ENCODE measurements at places on chromosomes 4 and X.

DNA sequence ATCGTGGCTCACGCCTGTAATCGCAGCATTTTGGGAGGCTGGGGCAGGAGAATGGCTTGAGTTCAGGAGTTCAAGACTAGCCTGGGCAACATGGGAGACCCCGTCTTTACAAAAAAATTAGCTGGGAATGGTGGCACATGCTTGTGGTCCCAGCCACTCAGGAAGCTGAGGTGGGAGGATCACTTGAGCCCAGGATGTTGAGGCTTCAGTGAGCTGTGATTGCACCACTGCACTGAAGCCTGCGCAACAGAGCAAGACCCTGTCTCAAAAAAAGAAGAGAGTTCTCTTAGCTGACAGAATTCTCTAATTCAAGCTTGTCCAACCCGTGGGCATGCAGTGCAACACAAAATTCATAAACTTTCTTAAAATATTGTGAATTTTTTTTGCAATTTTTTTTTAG, 95.6 kb upstream of the CBR4 start:
- DNase-seq: no peak

- no peak for DNase-seq
Measured at GRCh38 chr4:113285501-113285900, 236.0 kb downstream of the ANK2 start.

GRCh38 chr4:34850968-34851367, 1393.3 kb downstream of the ARAP2 start:
- no peak for DNase-seq

GRCh38 chr4:45043911-45044310, 317.6 kb upstream of the GNPDA2 start:
- no peak for DNase-seq

DNA sequence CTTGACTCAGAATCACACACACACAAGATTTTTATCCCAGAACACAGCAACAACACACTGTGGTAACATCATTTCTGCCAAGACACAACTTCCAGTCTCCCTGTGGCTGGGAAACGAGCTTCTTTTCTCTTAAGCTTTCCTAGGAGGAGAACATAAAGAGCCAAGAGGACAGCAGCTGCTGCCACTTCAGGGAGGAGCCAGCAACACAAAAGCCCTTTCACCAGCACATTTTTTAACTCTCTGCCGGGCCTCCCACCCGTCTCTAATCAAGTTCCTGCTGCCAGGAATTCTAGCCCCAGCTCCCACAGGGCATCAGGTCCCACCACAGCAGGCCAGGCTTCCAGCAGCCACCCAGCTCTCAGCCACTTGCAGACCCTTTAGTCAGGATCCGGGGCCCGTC, 22.4 kb downstream of the FAT1 start:
- peak; percentile 91 for DNase-seq

- no peak for DNase-seq
Measured at GRCh38 chr4:81465406-81466340, 6.0 kb downstream of the RASGEF1B start.

DNA sequence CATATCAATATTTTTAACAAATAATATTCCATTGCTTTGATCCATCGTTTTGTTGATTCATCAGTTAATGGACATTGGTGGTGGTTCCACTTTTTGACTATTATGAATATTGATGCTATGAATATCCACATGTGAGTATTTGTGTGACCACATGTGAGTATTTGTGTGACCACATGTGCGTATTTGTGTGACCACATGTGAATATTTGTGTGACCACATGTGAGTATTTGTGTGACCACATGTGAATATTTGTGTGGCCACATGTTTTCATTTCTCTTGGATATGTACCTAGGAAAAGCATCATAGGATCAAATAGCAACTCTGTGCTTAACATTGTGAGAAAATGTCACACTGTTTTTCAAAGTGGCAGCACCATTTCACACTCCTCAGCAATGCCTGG, 433.6 kb upstream of the FRG1 start:
- DNase-seq: no peak

DNA sequence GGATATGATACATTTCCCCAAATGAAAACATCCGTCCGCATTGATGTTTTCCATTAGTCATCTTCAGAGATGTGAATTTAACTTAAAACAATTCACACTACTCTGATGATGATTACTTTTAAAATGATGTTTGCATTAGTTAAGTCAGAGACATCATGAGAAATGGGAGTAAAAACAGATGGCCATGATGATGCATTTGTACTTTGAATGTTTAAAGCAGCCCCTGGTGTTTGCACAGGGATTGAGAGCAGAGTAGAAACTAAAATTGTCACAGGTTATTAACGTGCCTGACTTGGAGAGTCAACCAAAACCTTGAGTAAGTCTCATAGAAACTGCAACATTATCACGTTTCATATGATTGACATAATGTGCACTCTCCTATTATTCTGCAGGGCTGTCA, 117.2 kb downstream of the CFAP299 start:
- no peak for DNase-seq

- peak; percentile 50 for DNase-seq
Measured at GRCh38 chr4:9765091-9765490, 16.3 kb upstream of the DRD5 start.

DNA sequence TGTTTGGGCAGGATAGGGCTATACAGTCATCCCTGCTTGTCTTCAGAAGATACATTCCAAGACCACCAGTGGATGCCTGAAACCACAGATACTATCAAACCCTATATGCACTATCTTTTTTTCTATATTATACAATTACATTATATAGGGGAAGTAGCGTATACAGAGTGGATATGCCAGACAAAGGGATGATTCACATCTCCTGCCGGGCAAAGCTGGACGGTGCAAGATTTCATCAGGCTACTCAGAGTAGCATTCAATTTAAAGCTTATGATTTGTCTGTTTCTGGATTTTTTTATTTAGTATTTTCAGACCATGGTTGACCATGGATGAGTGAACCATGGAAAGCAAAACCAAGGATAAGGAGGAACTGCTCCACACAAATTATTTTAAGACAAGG, 7.0 kb upstream of the AMTN start:
- DNase-seq: no peak

GRCh38 chr4:74291471-74291870, 16.8 kb upstream of the EPGN start:
- DNase-seq: no peak

- DNase-seq: no peak
Measured at GRCh38 chrX:39905538-39905891, 192.2 kb downstream of the BCOR start.

DNA sequence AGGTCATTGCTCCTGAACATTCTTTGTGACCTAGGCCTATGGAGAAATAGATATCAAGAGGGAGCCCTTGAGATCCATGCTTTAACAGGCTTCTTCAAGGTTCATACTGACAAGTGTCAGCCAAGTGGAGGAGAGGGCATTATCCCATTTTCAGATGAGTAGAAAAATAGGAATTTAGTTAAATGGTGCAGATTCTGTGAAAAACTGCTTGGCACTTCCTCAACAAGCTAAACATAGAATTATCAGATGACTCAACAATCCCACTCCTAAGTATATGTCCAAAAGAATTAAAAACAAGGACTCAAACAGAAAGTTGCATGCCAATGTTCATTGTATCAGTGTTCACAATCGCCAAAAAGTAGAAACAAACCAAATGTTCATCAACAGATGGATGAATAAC, 43.8 kb upstream of the KCNIP4 start:
- DNase-seq: no peak

- no peak for DNase-seq
Measured at GRCh38 chrX:70826715-70827114, 81.8 kb downstream of the TEX11 start.

- no peak for DNase-seq
Measured at GRCh38 chr4:95869961-95870500, 30.1 kb downstream of the PDHA2 start.

DNA sequence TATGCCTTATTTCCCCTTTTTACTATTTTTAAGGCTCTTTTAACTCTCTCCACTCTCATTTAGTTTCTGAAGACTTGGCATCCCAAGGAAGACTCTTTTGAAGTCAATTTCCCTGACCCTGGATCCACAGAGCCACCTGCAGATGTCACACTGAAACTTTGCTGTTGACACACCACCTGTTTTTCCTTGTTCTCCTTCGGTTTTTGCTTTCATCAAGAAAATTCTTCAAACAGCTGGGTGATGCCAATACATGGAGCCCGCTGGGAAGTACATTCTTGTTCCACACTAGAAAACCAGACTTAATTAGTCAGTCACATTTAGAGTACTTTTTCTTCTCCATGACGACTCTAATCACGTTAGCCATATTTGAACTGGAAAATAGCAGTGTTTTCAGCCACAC, 293.9 kb downstream of the PDGFC start:
- no peak for DNase-seq

- no peak for DNase-seq
Measured at GRCh38 chr4:163701916-163702315, 207.4 kb downstream of the TMA16 start.

- no peak for DNase-seq
Measured at GRCh38 chr4:38154681-38155588, 194.7 kb downstream of the PTTG2 start.

Data from neural progenitor cell (in vitro differentiated cells).